ENCODE measurements at places on chromosomes 5 and 9.

DNA sequence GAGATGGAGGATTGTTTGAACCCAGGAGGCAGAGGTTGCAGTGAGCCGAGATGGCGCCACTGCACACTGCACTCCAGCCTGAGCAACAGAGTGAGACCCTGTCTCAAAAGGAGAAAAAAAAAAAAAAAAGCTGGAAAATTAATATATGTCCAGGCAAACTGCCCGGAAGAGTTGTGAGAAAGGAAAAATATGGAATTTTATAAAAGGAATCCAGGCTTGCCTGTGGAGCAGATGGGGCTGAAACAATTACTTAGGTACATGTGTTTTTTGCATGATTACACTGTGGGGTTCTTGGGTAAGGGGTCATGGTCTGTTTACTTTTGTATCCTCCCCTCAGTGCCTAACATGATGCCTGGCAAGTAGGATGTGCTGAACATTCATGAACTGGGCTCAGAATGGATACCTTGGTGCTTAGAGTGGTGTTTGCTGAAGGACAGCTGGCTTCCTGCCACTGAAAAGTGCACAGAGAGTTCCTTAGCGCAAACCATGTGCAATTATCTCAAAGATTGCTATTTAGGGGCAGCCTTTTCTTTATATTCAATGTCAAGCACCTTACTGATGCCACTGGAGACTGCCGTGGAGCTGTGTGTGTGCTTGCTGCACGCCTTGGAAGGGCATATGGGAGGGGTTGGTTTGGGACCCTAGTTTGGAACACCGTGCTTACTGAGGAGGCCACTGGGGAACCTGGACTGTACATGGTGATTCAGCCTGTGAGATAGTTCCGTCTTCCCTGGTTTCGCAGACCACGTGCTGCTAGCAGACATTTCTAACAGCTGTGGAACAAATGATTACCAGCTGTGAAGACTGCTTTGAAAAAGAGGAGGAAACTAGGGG, 78.4 kb downstream of the MAP1B start:
- no peak for DNase-seq

- no peak for DNase-seq
Observed at GRCh38 chr5:102711525-102712385, 43.4 kb upstream of the PAM start.

GRCh38 chr5:141960018-141960417, 2.0 kb upstream of the PCDH12 start:
- peak; percentile 48 for DNase-seq

DNA sequence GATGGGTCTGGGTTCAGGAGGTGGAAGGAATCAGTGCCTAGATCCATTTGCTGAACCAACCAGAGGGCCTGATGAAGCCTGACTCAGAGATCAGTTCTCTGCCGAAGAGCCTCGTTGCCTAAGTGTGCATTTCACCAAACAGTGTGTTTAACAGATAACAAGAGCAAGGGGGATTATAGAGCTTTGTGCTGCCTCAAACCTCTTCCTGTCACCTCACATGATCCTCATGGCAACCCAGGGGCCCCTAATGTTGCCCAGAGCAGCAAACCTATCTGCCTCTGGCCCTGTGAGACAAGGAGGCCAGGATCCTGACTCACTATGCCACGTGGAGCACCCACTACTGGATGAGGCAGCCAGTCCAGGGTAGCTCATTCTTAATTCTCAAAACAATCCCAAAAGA, 66.3 kb upstream of the EPB41L4B start:
- no peak for DNase-seq

DNA sequence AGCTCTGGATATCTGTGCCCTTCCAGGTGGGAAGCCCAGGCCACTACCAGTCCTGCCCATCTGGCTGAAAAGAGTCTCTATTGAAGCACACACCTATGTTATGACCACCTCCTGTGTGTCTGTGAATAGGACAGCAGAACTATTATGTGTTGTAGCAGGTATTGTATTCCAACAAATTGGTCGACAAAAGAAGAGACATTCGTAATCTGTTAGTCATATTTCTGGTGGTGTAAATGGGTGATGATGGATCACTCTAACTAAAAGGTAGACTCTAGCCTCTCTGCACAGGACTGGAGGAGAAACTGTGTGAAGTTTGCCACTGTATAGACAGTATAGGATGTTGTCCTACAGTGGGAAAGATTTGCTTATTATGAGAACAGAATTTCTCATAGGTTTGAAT, 416.1 kb downstream of the TMEM38B start:
- DNase-seq: no peak

Data from NB4 (cell line).